ENCODE measurements at places on chromosomes 1 and 21.

GRCh38 chr1:175893192-175893591 is 149.8 kb upstream of the TNR start:
- no peak for DNase-seq

GRCh38 chr1:96039910-96040309 is 681.7 kb upstream of the PTBP2 start:
- no peak for DNase-seq

DNA sequence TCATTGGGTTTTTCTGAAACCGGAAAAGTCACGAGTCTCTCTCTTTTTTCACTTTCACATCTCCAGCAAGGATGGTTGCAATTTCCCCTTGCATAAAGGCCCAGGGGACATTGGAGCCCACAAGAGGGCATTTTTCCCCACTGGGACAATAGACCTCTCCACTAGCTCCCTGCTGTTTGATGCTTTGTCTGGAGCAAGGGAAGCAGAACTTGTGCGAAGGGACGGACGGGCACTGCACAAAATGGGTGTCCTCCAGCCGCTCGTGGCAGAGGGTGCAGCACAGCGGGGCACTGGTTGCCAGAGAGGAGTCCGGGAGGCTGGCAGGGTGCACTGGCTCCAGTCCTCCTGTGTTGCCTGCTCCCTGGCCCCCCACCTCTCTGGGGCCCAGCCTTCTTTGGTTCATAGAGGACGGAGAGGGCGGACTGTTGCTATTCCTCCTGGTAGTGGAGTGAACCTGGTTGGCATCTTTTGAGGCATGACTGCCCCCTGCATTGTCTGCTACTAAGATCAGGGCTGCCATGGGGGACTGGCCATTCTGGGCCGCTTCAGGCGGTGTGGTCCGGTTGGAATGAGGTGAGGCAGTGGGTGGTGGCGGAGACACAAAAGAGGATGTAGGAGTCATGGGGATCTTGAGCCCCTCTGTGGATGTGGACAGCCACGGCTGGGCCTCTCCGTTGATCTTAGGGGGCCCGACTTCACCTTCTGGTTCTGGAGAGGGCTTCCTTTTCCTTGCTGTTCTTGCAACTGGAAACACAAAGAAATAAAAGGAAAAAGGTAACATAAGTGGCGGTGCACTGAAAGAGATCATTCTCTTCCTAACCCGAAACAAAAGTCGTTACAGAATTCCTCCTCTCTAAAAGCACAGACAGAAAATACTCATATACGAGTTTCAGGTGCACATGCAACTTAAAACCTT is 2.6 kb downstream of the IRF2BP2 start:
- no peak for DNase-seq

DNA sequence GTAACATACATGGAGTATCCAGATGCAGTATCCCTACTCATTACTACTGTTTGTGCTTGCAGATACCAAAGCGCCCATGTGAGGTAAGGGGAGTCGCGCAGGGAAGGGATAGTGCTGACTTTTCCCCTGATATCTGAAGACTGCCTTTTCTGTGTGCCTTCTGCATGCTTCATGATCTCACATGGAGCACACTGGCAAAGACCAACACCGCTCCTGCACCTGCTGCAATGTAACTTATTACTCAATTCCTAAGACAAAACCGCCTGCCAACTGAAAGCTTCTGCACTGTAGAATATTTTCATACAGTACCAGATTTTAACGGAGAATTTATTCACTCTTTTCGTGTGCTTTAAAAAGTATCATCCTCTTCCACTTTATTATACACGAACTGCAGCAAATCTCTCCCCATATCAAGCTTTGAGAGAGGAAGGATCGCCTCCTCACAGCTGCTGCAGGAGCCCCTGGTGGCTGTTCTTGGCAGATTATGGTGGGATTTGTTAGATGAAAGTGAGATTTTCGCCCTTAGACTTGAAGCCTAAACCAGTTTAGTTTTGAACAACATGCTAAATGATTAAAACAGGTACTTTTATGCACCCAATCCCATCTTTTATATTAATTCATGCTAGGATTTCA is 99.1 kb downstream of the PTPN14 start:
- no peak for DNase-seq

- DNase-seq = no peak
Observed at GRCh38 chr1:208043691-208044181, 132.8 kb upstream of the CD34 start.

DNA sequence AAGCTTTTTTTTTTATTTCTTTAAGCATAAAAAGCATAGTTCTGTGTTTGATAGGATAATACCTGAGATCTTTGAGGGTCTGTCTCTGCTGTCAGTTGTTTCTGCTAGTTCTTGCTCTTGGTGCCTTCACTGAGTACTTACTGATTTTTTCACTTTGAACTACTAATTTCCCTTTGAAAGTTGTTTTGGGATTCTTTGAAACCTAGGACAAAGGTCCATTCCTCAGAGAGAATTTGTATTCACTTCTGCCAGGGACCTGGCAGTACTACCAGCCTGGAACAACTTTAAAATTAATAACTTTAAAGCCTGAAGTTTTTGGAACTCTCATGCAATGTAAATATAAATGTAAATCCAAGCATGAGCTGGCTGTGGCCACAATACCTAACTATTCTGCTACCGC is 190.1 kb downstream of the TM2D1 start:
- no peak for DNase-seq

DNA sequence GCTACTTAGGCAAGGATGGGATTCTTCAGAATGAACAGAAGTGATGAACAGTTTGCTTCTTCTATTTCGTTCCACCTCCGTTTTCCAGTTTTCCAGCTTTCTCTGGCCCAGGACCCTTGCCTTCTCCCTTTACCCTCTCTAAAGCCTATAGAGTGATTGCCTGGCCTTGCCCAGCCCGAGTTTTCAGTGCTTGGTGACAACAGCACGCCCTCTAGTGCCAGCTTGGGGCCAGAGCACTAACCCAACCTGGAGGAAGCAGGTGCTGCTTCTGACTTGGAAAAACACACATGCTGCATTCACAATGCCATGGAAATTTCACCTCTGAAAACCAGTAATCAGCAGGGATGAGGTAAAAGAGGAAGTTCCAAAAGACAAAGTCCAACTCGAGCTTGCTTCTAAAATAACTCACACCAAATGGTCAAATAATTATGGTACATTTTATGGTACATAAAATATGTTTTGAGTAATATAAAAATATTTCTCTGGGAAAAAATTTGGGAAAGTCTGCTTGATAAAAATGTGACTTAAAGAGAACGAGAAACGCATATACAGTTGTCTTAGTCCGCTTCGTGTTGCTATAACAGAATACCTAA is 26.1 kb downstream of the UBE2T start:
- DNase-seq = peak; percentile 61

DNA sequence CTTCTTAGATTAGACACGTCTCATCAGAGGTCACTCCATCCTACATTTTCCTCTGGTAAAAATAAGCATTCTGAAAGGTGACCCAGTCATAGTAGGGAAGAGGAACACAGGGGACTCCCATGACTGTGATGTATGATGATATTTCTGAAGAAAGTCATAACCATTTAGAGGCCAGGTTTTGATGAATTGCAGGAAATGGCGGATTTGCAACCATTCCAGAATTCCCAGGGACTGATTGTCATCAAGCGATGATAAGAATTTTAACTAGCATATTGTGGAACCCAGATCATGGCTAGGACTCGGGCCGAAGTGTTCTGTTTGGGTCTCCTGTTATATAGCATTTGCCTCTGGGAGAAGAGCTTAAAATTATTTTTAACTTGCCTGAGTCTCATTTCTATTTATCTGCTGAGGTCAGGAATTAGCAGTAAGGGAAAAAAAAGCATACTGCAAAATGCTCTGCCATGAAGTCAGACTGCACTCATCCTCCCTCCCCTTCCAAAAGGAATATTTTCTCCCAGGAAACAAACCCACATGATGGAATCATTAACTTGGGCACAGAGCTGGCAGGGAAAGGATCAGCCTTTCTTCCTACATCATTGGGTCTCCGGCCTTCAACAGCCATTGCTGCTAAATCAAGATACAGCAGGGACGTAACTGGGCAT is 286.7 kb downstream of the HLX start:
- peak; percentile 27 for DNase-seq

DNA sequence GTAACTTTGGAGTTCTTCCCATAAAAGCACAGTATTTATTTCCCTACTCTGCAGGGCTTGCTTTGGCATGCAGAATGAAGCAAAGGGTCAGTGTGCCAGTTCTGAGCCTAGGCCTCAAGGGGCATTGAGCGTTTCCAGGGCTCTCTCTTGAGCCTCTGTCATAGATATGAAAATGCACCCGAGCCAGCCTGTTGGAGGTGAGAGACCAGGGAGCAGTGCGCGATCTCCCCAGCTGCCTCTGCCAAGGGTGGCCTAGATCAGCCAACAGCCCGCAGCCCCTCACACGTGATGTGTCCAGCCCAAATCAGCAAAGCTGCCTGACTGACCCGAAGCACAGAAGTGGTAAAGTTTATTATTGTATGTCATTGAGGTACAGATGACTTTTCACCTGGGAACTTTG is 63.7 kb downstream of the TENT5C start:
- no peak for DNase-seq

DNA sequence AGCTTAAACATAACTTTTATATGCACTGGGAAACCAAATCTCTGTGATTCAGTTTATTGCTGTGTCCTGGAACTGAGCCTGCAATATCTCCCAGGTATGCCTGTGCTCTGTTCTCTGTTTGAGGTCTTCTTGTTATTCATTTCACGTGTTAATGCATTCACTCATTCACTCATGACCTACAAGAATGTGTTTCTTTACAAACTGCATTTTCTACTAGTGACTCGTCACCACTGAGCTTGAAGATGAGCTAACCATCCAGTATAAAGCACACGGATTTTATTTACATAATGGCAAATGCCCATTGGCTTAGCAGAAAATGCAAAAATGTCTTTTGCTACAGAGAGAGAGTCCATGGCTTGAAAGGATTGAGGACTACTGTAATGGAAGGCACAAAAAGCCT is 75.0 kb upstream of the DUSP10 start:
- peak; percentile 94 for DNase-seq

- no peak for DNase-seq
Observed at GRCh38 chr1:243903895-243904294, 53.9 kb upstream of the AKT3 start.

DNA sequence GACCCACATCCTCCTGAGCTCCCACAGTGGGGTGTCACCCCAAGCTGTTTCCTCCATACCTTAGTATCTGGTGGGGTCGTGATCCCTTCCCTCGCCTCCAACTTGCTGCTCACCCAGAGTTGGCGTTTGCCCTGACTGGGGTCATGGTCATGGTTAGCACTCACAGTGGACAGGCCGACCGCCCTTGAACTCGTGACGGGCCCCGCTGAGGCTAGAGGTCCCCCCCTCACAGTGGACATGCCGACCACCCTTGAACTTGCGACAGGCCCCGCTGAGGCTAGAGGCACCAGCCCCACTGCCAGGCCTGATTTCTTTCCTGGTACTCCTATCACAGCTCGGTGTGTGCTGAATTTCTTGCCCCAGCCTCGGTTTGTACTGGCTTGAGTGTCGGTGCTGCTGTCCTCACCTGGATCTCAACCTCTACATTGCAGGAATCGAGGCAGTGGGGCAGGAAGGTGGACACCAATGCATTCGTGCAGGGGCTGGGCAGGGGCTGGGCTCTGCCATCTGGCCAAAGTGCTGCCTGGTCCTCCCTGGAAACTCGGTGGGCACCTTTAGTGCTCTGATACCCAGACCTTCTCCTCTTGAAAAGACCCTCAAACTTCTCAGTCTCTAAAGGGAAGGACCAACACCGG is 37.5 kb upstream of the AJAP1 start:
- no peak for DNase-seq

DNA sequence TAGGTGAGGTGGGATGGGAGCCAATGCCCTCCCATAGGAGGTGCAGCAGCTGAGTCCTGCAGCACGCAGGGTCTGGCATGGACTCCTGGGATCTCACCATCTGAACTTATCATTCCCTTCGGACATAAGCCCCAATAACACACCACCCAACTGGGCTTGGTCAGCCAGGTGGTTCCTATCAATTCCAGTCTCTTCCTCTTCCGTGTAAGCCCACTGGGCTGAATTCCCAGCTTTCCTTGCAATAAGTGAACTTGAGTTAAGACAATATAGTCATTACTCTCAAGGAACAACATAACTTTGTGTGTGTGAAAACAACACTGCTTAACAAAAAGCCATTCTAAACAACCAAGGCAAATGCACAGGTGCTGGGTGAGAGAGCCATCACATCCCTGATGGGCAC is 86.6 kb upstream of the EDN2 start:
- DNase-seq = no peak

DNA sequence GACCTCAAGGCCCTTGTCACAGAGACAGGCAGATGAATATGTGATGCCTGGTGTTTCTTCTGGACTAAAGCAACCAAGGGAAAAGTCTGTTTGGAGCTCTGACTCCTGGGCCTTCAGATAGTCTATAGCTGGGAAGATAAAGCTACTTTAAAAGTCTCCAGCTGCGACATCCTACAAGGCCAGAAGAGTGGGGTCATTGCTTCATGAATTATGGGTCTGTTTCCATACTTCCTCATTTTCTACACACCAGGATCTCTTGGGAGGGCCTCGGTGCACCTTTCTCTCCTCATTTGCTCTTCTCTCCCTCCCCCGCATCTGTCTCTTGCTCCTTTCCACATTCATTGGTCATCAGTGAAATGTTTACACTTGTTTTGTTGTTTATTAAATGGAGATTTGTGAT is 44.8 kb downstream of the SYT2 start:
- DNase-seq = no peak

GRCh38 chr21:24023402-24023801 is 1583.9 kb downstream of the MRPL39 start:
- no peak for DNase-seq

DNA sequence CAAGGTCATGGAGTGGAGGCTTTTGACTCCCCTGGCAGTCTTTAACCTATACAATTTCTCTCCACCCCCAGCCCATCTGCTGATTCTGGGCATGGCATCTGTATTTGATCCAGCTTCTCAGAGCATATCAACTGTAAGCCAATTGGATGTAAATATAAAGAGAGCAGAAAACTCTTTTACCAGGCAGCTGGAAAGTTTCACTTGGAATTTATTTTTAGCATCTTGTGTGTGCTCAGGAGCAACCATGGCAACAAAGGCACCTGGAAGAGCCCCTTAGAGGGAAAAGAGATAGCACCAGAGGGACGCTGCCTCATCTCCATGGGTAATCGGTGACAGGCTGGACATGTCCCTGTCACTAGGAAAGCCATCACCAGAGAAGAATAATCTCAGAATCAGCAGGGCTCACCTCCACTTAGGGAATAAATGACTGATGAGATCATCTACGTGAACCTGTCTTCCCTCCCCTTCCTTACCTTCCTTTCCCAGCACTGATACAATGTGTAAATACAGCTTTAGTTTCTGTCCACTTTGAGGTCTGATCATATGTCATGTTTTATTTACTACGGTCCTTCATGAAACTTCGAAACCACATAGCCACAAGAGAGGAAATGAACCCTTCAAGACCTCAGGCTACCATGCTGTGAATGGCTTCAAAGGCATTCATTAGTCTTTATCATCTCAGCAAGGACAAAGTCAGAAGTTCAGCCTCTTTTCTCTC is 25.3 kb upstream of the SIPA1L2 start:
- no peak for DNase-seq

Data from fibroblast of skin of abdomen (primary cell).